ENCODE measurements at places on chromosomes 5 and 9. TPM values are rescaled to one million over a fixed set of nuclear protein-coding genes. Genes with fewer than 3 reads are reported as not detected.

DNA sequence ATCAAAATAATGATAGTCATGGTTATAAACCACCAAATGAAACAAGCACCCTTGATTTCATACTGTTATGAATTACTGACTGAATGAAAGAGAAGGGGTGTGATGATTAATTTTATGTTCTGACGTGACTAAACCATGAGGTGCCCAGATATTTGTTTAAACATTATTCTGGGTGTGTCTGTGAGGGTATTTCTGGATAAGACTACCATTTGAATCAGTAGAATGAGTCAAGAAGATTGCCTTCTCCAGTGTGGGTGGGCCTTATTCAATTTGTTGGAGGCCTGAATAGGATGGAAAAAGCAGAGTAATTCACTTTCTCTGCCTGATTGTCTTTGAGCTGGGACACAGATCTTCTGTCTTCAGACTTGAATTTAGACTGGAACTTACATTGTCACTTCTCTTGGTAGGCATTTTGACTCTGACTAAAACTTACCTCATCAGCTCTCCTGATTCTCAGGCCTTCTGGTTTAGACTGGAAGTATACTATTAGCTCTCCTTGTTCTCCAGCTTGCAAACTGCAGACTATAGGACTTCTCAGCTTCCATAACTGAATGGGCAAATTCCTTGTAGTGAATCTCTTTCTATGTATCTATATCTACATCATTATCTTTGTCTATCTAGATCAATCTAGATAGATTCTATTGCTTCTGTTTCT is 321.9 kb upstream of the TARS1 start:
- no peak for DNase-seq

The FCHSD1 gene
- polyA plus RNA-seq = 7.4 TPM

DNA sequence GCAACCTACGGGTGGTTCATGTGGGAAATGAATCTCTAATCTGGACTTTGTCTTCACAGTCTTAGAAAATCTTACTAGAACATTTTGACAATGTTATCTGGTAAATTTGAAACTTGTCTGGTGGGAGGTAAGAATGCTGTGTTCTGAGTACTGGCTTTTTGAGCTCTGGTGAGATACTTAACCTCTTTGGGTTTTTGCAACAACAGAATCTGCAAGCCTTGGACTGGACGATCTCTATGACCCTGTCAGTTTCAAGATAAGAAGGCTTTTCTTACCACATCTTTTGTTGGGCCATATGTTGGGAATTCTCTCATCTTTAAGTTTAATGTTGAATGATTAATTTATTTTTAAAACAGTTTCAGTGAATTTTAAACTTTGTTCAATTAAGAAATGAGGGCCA is 112.9 kb downstream of the GOLPH3 start:
- DNase-seq = no peak

DNA sequence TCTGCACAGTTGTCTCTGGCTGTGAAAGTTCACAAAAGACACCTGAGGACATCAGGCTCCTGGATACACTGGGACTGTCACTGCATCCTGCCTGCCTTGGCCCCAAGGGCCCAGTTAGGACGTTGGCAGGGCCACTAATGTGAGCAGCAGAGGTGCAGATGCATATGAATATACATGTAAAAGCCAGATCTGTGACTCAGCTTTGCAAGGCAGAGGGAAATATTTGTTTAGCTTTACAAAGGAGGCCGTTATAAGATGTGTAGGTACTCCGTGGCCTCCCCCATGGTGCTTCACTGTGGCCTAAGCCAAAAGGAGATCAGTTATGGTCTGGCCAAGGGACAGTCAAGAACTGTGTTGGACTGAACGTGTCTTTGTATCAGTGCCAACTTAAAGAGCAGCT is 4.1 kb upstream of the C1QTNF3 start:
- no peak for DNase-seq

The ISL1 gene
- not detected for polyA plus RNA-seq

GRCh38 chr5:132049559-132049958 is 10.9 kb upstream of the IL3 start:
- no peak for DNase-seq
